ENCODE measurements at places on chromosomes 3 and 15.

GRCh38 chr3:59150039-59150438, 100.2 kb upstream of the CFAP20DC start:
- no peak for DNase-seq

GRCh38 chr15:85753261-85753660, 41.5 kb downstream of the KLHL25 start:
- no peak for DNase-seq

DNA sequence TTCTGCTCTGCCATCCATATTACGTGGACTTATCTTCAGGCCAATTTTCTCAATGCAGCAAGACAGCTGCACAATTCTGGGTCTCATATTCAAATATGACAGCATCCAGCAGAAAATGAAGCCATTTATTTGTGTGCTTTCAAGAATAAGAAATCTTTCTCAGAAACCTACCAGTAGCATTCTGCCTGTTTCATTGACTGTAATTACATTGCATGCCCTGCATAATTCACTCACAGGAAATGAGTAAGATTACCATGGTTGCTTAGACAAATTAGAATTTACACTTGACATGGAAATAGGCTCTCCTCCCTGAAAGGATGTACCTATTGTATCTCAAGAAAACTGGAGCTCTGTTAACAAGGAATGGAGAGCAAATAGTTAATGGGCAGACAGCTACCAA, 346.6 kb upstream of the DCBLD2 start:
- peak; percentile 63 for DNase-seq

- DNase-seq = no peak
Measured at GRCh38 chr3:133258358-133258757, 141.5 kb upstream of the BFSP2 start.

DNA sequence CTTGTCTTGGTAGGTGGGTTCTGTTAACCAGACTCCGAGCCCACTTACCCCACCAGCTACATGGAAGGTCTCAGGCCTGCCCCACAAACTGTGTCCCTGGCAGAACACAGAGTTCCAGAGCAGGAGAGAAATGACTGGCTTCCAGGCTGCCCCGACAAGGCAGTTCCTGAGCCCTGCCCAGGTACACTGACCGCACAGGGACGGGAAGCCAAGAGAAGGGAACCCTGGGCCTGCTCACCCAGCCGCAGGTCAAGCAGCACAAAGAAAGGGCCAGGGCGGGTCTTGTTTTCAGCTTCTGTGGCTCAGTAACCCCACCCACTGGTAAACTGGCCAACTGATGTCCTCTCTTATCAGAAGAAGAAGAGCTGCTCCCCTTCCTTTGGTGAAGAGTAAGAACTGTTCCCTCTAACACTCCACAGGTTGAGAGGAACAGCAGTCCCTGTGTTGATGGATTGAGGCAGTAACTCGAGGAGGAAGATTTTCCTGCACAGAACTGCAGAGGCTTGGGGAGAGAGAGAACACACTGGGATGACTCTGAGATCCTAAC, 68.4 kb downstream of the CRTC3 start:
- DNase-seq = no peak

DNA sequence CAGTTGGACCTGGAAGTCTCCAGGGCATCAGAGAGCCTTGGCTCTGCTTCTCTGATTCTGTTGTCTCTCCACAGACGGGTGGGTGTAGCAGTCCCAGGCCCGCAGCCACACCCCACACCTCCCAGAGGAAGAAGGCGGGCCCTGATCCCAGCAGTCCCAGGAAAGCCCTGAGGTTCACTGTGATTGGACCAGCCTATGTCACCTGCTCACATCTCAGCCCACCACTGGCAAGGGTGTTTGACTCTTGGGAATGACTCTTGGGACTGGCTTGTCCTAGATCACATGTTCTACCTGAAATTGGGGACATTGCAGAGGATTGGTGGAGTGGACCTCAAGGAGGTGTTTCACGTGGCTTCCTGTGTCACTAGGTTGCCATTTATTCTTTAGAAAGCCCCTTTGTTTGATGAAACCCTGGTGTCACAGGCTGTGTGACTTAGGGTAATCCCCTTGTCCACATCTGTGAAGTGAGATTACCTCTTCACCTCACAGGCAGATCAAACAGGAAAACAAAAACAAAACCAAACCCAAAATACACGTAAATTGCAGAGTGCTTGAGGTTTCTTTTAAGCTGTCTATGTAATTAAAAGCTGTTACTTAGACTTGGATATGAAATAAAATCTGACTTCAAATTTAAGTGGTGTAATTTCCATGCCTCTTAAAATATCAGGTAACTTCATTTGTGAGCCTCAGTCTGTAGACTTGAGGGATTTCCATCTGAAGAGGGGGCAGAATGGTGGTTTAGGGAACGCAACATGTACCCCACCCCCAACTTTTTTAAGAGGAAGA, 26.7 kb downstream of the FLNB start:
- DNase-seq = no peak

GRCh38 chr3:152581951-152582350, 253.0 kb upstream of the P2RY1 start:
- DNase-seq = no peak

DNA sequence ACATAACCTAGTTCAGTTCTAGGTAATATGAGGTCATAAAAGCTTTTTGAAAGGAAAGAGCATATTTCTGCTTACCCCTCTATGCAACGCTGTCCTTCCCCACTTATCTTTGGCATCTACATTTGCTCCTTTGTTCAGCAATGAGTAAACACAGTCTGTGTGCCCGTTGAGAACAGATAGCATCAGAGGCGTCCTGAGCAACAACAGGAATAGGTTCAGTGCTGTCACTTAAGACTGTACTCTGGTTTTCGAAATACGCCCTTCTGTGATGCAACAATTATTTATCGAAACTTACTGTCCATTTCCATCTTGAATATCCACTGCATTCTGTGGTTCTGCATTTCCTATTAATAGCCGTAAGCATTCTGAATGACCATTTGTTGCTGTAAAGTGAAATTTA, 84.4 kb downstream of the BTD start:
- no peak for DNase-seq

GRCh38 chr15:65286069-65286703, 497 bp downstream of the PARP16 start:
- peak; percentile 15 for DNase-seq

- no peak for DNase-seq
Measured at GRCh38 chr3:30756218-30756617, 138.2 kb downstream of the GADL1 start.

- DNase-seq = no peak
Measured at GRCh38 chr3:19074257-19074900, 73.9 kb upstream of the KCNH8 start.

GRCh38 chr3:113829576-113830354, 8.8 kb upstream of the GRAMD1C start:
- DNase-seq = no peak

GRCh38 chr3:16255726-16256125, 9.0 kb downstream of the DPH3 start:
- DNase-seq = no peak

DNA sequence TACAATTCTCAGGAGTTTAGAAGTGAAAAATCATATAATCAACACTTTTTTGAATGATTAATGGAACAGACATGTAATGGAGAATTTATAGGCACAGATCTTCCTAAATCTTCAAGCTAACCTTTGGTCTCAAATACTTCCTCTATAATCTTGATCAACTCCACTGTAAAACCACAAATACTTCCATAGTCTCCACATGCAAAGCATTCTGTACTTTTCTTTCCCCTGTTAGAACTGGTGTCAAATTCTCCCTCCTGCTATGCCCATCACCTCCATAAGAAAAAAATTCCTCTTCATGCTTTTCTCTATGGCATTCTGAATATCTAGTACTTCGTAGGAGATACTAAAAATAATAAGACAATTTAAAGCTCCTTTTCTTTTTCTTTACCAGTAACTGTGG, 214.3 kb downstream of the ADAMTS9 start:
- no peak for DNase-seq

GRCh38 chr3:52056968-52057811, 819 bp upstream of the DUSP7 start:
- DNase-seq = peak; percentile 97
